ENCODE measurements at places on chromosomes 4 and X.

DNA sequence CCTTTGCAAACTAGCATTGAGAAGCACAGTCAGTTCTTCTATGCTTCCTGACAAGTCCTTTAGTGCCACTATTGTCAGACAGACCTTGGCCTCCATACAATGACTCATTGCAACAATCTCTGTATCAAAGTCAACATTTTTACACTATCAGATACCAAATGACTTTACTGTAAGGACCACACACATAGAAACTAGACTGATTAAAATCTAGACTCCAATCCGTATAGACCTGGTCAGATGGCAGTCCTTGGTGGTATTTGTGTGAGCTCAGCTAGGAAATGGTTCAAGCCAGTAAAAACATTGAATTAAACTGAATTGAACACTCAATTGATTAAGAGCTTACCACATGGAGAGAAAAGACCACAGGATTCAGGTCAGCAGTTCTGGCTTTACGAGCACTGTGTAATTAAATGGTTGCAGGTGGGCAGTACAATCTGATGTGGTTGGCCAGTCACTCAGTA lies 549.8 kb upstream of the LCORL start:
- no peak for DNase-seq

GRCh38 chr4:2489081-2489805 lies 20.3 kb downstream of the RNF4 start:
- no peak for DNase-seq

- DNase-seq: no peak
These were observed 259.6 kb downstream of the UNC5C start for GRCh38 chr4:95289028-95289634.

- DNase-seq: peak; percentile 30
These were observed 214.8 kb downstream of the SLC4A4 start for GRCh38 chr4:71553605-71554004.

DNA sequence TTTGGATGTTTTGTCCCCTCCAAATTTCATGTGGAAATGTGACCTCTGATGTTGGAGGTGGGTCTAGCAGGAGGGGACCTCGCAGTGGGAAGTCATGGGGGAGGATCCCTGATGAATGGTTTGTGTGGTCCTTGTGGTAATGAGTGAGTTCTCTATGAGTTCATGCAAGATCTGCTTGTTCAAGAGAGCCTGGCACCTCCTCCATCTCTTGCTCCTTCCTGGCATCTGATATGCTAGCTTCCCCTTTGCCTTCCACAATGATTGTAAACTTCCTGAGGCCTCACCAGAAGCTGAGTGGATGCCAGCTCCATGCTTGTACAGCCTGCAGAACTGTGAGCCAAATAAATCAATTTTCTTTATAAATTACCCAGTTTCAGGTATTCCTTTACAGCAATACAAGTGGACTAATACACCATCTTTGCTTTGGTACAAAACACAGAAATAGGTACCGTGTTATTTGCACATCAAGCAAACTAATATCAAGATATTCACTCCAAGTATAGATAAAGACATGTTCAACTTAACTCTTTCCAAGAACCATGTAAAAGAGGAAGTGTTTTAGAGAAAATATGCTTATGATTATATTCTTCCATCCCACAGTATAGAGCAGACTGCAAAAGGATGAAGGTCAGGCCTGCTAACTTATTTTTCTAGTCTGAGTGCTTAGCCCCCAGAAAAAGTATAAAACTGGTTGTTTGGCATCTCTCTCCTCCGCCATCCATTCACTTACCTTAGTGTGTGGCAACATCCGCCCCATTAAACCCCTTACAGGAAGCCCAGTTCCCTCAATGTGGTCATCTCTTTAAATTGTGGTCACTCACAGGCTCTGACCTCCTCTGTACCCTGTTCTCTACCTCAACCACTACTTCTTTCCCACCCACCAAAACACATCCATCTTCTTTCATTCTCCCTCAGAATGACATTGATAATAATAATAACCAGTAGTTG lies 6.7 kb downstream of the ARAP2 start:
- no peak for DNase-seq

DNA sequence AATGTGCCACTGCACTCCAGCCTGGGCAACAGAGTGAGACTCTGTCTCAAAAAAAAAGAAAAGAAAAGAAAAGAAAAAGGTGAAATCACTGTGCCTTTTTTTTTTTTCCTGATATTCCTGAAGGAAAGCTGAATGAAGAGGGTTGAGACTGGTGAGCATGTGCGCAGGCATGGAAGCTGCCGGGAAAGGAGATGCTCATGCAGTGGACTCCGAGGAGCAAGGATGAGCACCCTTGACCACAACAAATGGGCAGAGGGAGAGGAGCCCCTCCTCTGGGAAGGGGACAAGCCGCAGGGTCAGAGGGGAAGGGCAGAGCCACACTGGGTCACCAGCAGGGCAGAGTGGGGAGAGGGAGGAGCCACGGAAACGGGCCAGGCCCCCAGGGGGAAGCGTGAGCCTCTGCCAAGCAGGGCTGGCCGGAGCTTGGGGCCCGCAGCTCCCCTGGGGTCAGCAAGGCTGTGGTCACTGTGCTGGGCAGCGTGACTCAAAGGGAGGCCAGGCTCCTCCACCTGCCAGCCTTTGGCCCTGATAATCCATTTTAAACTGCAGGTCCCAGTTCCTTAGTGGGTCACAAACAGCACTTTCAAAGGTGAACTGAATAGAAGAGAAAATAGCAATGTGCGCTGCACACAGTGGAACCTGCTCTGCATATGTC lies 79.8 kb downstream of the NAT8L start:
- DNase-seq: no peak

DNA sequence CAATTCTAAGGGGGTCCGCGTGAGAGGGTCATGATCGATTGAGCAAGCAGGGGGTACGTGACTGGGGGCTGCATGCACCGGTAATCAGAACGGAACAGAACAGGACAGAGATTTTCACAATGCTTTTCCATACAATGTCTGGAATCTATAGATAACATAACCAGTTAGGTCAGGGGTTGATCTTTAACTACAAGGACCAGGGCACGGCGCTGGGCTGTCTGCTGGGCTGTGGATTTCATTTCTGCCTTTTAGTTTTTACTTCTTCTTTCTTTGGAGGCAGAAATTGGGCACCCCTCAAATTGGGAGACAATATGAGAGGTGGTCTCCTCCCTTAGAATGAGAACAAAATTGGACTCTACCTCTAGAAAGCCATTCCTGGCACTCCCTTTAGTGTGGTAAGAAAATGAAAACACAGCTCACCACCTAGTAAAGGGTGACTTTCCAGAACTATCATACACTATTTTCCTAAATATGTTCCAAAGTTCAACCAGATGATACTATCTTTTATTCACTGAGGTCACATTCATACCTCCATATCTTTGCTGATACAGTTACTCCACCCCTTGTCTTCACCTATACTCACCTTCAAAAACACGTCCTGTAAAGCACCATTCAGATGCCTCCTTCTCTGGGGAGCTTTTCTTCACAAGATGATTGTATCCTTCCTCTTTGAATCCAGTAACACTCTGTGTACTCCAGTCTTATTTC lies 1058.3 kb upstream of the SLIT2 start:
- DNase-seq: no peak

DNA sequence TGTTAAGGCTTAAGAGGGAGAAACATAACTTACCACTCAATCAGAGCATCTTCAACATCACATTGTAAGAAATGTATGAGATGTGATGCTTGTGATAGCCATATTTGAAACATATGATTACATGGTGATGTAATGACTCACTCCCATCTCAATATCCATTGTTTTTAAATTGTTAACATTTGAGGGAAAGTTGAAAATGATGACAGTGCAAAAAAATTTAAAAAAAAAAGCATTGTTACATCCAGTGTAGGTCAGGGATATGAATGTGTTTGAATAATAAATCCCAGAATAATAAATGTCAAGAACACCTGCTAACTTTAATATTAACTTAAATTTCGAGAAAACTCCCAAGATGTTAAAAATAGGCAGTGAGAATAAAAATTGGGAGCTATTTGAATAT lies 6.4 kb upstream of the CCSER1 start:
- DNase-seq: no peak

DNA sequence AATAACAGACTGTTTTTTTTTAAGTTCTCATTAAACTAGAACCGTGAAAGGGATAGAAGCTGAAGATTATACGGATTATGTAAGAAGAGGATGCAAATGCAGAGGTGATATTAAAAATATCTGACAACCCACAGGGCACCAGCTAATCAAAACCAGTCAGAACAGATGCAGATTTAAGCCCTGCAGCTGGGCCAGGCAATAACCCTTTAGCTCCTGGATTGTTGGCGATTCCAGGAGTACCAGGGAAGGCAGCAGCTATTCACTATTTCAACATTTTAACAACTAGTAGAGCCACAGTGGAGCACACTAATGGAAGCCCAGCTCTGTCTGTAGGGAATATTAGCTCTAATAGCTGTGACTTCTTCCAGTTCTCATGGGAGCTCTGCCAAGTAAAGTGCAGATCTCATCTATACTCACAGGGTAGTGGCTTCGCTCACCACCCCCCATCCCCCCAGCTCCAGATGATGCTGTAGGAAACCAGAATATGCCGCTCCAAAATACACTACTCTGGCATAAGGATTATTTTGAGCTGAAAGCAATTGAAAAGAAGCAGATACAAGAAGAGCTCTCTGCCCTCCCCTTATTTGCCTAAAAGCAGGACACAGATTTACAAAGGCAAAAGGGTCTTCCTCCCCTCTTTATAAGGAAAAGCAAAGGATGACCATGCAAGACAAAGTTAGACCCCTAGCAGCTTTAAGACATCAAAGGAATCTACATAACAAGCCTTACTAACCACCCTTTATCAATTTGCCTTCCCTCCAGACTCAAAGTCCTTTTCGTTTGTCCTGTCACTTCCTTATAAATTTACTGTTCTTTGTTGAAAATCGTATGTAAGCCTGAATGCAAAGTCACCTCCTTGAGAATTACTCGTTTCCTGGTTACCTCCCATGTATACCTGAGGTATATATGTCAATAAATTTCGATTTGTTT lies 13.7 kb downstream of the SCD5 start:
- no peak for DNase-seq

DNA sequence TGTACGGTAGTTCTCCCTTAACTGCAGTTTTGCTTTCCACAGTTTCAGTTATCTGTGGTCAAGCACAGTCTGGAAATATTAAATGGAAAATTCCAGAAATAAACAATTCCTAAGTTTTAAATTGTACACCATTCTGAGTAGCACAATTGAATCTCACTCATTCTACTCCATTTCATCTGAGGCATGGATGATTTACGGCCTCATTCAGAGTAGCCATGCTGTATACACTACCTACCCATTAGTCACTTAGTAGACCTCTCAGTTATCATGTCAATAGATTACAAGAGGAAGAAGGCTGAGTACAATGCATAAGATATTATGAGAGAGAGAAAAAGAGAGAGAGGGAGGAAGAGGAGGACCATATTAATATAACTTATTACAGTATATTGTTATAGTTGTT lies 77.5 kb downstream of the ENOX2 start:
- no peak for DNase-seq

DNA sequence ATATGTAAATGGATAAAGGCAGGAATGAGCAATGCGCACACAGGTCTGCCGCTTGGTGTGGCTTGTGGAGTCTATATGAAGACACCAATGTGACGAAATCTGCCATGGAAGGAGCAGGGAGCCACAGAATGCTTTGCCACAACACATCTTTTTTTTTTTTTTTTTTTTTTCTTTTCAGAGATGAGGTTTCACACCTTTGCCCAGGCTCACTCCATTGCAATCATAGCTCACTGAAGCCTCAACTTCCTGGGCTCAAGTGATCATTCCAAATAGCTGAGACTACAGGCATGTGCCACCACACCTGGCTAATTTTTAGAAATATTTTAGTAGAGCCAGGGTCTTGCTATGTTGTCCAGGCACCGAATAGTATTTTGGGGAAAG lies 17.4 kb upstream of the SLC34A2 start:
- DNase-seq: no peak

DNA sequence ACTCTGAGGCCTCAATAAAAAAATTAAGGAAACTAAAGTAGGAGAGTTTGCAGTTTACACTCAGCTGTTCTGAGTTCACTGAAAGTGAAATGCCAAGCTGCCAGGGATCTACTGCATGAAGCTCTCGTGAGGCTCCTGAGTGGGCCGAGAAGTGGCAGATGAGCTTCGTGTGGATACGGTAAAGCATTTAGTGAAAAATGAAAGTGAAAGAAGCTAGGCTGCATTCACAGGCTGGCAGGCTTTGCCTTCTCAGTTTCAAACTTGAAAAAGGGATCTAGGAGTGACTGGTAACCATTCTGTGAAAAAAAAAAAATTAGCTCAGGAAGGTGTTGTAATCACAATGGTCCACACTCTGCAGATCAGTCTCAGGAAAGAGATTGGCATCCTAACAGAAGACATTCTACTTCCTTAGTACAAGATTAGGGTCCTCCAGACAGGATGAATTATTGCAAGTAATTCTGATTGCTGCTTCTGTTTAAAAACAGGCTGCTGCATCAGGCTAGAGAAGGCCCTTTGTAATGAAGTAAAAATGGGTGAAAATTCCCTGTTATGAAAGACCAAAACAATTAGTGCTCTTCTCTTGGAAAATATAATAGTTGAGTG lies 679.9 kb downstream of the RPA4 start:
- peak; percentile 58 for DNase-seq

DNA sequence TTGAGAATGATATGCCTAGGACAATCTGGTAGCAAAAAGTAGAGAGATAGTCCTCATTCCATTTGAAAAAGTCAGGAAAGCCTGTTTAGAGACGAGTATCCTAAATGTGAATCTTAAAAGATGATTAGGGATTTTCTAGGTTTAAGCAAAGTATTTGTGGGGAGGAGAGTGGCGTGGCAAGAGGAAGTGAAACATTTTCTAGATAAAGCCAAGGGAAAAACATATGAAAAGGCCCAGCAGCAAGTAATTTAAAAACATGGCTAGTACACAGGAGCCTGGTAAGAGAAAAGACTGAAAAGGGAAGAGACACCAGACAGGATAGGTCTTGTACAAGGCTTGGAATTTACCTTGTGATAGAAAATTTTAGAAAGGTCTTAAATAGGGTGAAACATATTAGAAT lies 45.9 kb downstream of the CORIN start:
- no peak for DNase-seq

GRCh38 chr4:40874901-40875300 lies 125.1 kb downstream of the NSUN7 start:
- DNase-seq: no peak

GRCh38 chrX:42602566-42602965 lies 175.4 kb downstream of the PPP1R2C start:
- no peak for DNase-seq

DNA sequence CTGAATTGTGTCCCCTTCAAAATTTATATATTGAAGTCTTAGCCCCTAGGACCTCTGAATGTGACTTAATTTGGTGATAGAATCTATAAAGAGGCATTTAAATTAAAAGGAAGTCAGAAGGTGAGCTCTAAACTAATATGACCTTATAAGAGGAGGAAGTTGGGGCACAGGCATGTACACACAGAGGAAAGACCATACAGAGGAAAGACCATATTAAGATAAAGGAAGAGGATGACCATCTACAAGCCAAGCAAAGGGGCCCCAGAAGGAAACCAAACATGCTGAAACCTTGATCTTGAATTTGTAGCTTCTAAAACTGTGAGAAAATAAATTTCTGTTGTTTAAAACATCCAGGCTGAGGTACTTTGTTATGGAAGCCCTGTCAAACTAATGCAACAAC lies 26.9 kb upstream of the CYBB start:
- no peak for DNase-seq

GRCh38 chrX:135408794-135409193 lies 12.9 kb upstream of the SMIM10L2A start:
- DNase-seq: no peak

- DNase-seq: peak; percentile 62
These were observed 25.8 kb downstream of the ADRA2C start for GRCh38 chr4:3791910-3792542.
